ENCODE measurements at places on chromosomes 6 and 20.

DNA sequence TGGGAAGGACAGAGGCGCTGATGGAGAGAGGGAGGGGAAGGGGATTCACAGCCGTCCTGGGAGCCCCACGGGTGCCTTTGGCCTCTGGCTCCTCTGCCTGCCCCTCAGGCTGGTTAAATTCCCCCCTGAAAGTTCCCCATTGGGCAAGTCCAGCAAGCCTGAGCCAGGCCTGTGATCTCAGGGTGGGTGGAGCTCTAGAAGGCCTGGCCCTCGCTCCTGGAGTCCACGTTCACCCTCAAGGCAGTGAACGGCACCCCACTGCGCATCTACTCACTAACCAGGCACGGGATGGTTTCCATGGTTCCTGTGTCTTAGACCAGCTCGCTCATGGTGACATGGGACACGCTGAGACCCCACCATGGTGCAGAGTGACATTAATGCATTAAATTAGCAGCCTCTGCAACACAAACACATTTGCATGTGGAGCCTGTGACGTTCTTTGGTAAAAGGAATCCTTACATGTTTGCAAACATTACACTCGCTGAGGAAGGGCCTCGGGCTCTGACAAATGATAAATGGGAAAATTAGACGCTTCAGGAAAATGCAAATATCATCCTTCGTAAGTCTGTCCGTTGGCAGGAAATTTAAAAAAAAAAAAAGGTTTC lies 452.7 kb downstream of the PREX1 start:
- no peak for DNase-seq

- DNase-seq = no peak
Measured at GRCh38 chr20:50130995-50131394, 18.0 kb upstream of the UBE2V1 start.

- no peak for DNase-seq
Measured at GRCh38 chr6:109713097-109713496, 22.0 kb downstream of the FIG4 start.

- no peak for DNase-seq
Measured at GRCh38 chr6:47752801-47753200, 29.0 kb upstream of the OPN5 start.

Data from amniotic stem cell (primary cell).